ENCODE measurements at places on chromosomes 6 and 20. TPM values are rescaled to one million over a fixed set of nuclear protein-coding genes. Genes with fewer than 3 reads are reported as not detected.
A peak's percentile ranks its signal among the peaks of the same experiment; 100 is the strongest.

- H3K27ac ChIP-seq = no peak overlapping the region
- no peak for DNase-seq
- no peaks in the 10 kb centered on the region for H3K36me3 ChIP-seq
- no peak overlapping the region for H3K4me3 ChIP-seq
- H3K27me3 ChIP-seq = no peaks in the 10 kb centered on the region
- H3K4me1 ChIP-seq = no peaks in the 10 kb centered on the region
Observed at GRCh38 chr20:59460352-59460751, 144.0 kb upstream of the PHACTR3 start.

- H3K36me3 ChIP-seq = no peaks in the 10 kb centered on the region
- no peak overlapping the region for H3K4me3 ChIP-seq
- H3K27ac ChIP-seq = no peak overlapping the region
- no peaks in the 10 kb centered on the region for H3K27me3 ChIP-seq
- DNase-seq = no peak
Observed at GRCh38 chr6:97947841-97948240, 664.8 kb upstream of the MMS22L start.

HTR1E gene
- polyA plus RNA-seq = not detected

DNA sequence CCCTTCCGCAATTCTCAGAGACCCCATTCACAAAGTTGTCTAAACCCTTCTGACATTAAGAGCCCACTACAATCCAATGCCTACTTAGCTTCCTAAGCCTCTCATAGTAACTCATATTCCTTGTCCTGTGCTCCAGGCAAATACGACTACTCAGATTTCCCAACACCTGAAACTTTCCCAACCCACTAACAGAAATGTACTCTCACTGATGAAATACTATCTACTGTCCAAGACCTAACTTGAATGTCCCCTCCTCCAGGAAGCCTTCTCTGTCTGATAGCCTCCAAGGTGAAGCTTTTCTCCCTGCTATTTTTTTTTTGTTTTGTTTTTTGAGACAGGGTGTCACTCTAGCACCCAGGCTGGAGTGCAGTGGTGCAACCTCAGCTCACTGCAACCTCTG, 30.4 kb downstream of the GPLD1 start:
- no peaks in the 10 kb centered on the region for H3K27me3 ChIP-seq
- peaks cover 3% of the 10 kb centered on the region for H3K4me1 ChIP-seq
- no peaks in the 10 kb centered on the region for H3K36me3 ChIP-seq
- no peak overlapping the region for H3K27ac ChIP-seq

- peak overlapping the region; percentile 56 for H3K27ac ChIP-seq
- peak; percentile 59 for DNase-seq
- no peaks in the 10 kb centered on the region for H3K36me3 ChIP-seq
- peaks cover 30% of the 10 kb centered on the region for H3K4me1 ChIP-seq
- no peaks in the 10 kb centered on the region for H3K27me3 ChIP-seq
- H3K4me3 ChIP-seq = no peak overlapping the region
Observed at GRCh38 chr6:108798670-108799353, 49.4 kb upstream of the ARMC2 start.
